Fibroblast of skin of right quadriceps (primary cell): ENCODE measurements at places on chromosomes 7 and 10.

DNA sequence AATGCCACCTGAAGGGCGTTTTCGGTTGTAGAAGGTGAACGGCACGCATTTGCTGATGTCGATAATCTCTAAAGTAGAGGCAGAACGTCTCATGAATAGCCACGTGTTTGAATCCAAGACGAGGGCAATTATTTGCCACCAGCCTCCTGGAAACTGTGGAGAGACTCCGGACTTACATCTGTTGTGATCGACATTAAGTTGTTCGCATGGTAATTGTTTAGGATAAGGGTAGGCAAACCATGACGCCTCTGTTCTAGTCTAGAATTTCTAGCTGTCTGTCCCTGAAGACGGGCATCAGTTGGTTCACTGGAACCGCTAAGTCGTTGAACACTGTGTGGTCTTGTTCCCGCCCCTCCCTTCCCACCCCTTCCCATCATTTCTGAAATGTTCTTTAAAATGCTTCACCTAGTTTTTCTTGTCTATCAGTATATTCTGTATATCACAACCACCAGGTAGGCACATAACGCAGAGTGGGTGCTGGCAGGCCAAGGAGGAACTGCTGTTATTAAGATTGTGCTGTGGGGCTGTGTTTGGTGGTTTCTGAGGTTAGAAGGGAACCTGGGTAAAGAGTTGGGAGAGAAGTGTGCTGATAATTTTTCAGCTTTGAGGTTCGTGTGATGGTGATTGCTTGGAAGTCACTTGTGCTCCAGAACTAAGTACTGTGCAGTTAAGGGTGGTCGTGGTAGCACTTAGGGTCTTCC is 1.2 kb downstream of the UBE3C start:
- DNase-seq, result no peak

- DNase-seq, result no peak
Measured at GRCh38 chr7:57199252-57199651, 67.0 kb upstream of the ZNF479 start.

GRCh38 chr7:104453190-104453589 is 124.8 kb downstream of the LHFPL3 start:
- no peak for DNase-seq

- DNase-seq, result no peak
Measured at GRCh38 chr10:112039823-112040222, 143.7 kb downstream of the GPAM start.

- DNase-seq, result no peak
Measured at GRCh38 chr10:6756716-6757115, 176.6 kb upstream of the PRKCQ start.

- DNase-seq, result peak; percentile 11
Measured at GRCh38 chr10:125340903-125341302, 180.5 kb upstream of the CTBP2 start.

DNA sequence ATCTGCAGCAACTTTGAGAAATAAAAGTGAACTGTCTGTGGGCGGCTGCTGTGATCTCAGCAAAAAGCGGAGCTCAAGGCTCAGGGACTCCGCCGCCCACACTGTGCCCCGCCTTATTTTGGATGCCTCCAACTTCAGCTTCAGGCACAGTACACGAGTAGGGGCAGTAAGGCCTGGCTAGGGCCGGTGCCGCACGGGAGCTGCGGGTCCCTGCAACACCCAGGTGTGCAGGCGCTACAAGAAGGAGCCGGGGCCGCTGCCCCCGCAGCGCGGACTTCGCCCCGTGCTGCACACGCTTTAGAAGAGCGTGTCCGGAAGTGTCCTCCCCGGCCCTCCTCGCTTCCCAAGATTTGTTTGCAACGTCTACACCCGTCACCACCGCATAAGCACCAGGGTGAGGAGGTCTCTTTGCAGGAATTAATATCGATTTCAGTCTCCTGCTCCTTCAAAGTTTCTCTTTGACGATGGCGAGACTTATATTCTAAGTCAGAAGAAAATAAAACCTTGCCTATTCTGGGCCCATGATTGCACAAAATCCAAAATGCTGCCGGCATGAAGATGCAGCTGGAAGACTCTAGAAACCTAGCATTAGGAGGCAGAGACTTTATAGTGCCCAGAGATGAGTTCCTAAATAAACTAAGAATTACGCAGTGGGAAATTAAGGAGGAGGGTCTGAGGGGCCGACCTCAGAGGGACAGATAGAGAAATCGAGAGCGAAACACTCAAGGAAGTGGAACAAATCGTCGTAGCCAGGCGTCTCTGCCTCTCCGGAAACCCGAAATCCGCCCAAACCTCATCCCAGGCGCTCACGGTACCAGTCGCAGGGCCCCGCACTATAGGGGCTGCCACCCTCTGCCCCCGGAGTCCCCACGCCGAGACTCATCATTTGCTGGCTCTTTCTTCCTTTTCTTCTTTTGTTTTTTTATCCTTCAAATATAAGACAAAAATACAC is 6.4 kb downstream of the VAX1 start:
- no peak for DNase-seq

GRCh38 chr10:43955978-43956377 is 307.3 kb upstream of the ZNF32 start:
- no peak for DNase-seq

DNA sequence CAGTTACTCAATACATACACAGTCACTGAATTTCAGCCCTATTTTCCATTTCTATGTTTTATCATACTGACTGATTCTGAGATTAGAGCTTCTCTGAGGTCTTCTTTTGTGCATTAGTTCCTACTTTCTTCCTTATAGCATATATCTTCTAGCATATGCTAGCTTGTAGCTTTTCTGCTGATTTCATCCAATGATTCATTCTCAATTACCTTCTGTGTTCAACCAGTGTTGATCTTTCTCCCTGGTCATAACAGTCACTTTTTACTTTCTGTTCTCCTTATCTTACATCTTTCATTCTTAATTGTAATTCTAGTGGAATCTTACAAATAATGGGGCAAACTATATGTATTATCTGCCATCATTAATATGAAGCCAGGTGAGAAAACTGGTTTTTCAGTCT is 159.5 kb upstream of the HGF start:
- peak; percentile 19 for DNase-seq

GRCh38 chr10:103457896-103458583 is 660 bp downstream of the CALHM1 start:
- DNase-seq, result no peak

- no peak for DNase-seq
Measured at GRCh38 chr7:44197474-44197873, 3.3 kb upstream of the YKT6 start.

GRCh38 chr7:139828446-139828845 is 618 bp upstream of the TBXAS1 start:
- DNase-seq, result no peak

GRCh38 chr7:47314728-47315607 is 266.9 kb downstream of the TNS3 start:
- DNase-seq, result peak; percentile 74

- DNase-seq, result no peak
Measured at GRCh38 chr7:41378156-41378555, 324.7 kb downstream of the INHBA start.

- no peak for DNase-seq
Measured at GRCh38 chr7:132656846-132657776, 80.8 kb upstream of the PLXNA4 start.

DNA sequence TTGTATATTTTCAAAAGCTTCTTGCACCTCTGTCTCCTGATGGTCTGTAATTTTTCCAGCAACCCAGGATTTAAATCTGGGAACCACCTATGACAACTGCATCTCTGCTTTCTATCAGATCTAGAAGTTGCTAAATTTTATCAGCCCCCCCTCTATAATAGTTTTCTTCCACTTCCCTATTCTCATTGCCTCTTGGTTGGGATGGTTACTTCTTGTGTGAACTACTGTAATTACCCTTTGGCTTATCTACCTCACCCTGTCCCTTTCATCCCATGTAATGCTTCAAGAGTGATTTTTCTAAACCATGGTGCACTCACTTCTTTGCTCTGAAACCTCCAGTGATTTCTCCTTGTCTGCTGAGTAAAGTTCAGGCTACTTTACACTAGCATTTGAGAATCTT is 92.3 kb downstream of the BMPR1A start:
- no peak for DNase-seq

DNA sequence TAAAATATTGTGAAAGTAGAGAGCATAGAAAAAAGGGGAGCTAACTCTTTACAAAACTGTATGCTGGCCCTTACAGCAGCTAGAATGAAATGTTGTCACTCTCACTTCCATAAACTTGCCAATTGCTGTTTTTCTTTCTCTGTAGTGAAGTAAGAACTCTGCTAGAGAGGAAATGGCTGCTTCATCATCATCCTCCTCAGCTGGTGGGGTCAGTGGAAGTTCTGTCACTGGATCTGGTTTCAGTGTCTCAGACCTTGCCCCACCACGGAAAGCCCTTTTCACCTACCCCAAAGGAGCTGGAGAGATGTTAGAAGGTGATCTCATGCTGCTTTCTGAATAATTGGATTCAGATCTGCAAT is 7.6 kb upstream of the ASCC1 start:
- DNase-seq, result no peak

- peak; percentile 99 for DNase-seq
Measured at GRCh38 chr10:17216217-17216900, 11.7 kb upstream of the VIM start.

DNA sequence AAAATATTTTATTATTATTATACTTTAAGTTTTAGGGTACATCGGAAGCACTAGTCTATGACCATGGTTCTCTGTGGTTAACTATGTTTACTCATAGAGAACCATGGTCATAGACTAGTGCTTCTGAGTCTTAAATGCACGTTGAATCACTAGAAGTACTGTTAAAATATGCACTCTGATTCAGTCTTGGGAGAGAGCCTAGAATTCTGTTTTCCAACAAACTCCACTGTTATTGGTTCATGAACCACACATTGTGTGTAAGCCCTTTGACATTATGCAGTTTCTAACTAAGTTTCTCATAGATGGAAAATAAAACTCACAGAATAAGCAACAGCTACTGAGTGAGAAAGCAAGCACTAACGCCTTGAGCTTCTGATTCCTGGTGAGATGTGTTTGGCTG is 1120.6 kb downstream of the SORCS1 start:
- peak; percentile 68 for DNase-seq

- DNase-seq, result no peak
Measured at GRCh38 chr10:94496010-94496409, 49.6 kb upstream of the HELLS start.

- DNase-seq, result no peak
Measured at GRCh38 chr7:102471791-102472125, 7.0 kb downstream of the POLR2J start.

DNA sequence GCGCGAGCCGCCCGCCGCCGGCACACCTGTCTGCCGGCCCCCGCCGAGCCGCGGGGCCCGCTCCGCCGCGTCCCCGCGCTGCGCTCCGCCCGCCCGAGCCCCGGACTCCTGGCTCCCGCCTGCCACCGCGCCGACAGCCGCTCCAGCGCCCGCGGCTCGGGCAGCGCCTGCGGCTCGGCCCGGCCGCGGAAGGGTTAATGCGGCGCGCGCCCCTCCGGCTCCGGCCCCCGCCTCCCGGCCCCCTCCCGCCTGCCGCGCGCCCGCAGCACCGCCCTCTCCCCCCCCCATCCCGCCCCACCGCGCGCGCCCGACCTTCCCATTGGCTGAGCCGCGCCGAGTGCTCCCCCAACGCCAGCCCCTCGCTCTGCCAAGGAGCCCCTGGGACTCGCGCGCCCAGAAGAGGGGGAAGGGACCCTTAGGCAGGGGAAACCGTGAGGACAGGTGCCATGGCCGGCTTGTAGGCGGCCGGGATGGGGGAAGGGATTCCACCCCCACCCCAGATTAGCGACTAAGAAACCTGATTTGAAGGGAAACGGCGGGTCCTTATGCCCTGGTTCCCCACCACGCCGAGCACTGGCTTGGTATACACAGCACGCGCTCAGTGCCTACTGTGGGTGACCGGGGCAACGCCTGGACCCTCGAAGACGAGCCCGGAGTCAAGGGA is at the start of gene KCNH2:
Gene KCNH2, minus strand, starts transcription at position 196 of the 664 bp plus-strand sequence. CDS start 408 bp downstream, outside the sequence.
- DNase-seq, result no peak

DNA sequence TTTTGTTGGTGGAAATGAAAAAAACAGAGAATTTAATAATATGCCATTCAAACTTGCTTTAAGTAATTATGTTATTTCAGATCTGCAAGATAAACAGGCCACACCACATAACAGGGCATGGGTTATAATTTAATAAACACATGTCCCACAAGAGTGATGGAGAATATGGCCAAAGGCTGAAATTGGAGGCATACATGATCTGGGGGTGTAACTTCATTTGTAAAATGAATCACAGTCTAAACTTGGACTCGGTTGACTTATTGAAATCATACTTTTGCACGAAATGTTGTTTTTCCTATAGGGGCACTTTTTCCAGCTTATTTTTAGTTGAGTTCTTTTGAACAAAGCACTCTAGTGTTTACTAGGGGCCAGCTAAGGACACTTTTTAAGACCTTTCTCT is 151.6 kb downstream of the TMEM26 start:
- peak; percentile 14 for DNase-seq

GRCh38 chr10:95841661-95842498 is 65.9 kb upstream of the CC2D2B start:
- DNase-seq, result peak; percentile 34

DNA sequence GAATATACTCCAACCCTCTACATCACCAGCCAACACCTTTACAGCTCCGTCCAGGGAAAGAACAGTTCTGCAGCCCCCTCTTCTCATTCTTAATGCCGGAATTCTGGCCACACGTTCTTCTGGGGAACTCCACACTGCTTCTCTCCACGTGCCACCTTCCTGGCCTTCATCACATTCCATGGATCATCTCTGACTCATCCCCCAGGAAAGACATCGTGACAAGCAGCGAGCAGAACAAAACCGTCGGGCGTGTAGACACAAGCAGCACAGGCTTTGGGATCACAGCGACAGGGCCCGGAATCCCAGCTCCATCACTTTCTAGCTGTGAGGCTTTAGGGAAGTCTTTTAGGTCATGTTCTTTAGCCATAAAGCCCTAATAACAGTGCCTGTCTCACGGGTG is 590.3 kb upstream of the FOXK1 start:
- no peak for DNase-seq

DNA sequence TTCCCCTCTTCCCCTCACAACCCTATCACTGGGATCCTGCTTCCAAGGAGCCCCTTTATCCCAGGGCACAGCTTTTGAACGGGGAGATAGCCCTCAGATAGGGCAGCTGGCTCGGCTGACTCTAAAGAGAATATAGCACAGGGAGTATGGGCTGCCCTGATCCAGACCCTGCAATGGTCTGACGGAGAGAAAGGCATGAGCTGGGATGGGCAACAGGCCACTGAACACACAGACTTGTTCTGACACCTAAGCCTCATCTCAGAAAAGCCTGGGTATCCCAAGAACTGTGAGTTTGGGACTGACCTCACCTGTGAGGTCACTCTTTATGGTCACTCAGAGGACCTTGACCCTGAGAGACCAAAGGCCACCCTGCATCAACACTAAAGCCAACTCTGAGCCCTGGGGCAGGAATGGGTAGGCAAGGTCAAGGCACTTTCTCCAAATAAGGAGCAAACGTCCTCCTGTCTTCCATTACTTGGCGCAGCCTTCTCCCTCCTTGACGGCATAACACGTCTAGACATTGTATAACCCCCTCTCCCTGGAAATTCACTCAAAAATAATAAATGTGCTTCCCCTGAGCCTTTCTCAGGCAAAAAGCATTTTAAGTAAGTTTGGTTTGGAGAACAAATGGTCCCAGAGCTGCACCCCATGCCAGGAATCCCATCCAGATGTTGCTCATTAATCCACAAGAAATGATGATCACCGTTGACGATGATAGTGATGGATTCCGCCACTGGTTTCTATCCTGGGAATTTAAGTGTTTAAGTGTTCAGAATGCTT is 8.2 kb upstream of the LRRC18 start:
- DNase-seq, result no peak

- no peak for DNase-seq
Measured at GRCh38 chr7:37524797-37525196, 76.1 kb upstream of the ELMO1 start.
